ENCODE measurements at places on chromosomes 12 and 14.

GRCh38 chr14:92389598-92390158 is 66.7 kb downstream of the SLC24A4 start:
- DNase-seq = no peak

- DNase-seq = no peak
These were observed 41.5 kb downstream of the IFT81 start for GRCh38 chr12:110165540-110166159.

- DNase-seq = no peak
These were observed 1552.1 kb downstream of the AACS start for GRCh38 chr12:126617312-126617711.

DNA sequence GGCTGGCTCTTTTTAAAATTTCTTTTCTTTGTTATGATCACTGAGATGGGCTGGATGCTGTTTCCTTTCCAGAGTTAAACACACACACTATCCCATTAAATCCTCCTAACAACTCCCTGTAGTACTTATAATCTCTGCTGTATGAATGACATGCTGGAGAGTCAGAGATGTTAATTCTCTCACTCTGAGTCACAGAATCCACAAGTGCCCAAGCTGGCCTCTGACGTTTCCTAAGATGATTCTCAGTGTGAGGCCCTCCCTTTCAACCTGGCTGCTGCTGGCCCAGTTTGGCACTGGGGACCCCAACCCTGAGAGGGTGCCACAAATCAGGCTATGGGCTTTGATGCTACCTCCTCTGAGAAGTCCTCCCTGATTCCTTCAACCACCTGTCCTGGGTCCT is 5.4 kb downstream of the NOS1 start:
- DNase-seq = no peak

- DNase-seq = no peak
These were observed 85.7 kb downstream of the NOC4L start for GRCh38 chr12:132229926-132230325.

DNA sequence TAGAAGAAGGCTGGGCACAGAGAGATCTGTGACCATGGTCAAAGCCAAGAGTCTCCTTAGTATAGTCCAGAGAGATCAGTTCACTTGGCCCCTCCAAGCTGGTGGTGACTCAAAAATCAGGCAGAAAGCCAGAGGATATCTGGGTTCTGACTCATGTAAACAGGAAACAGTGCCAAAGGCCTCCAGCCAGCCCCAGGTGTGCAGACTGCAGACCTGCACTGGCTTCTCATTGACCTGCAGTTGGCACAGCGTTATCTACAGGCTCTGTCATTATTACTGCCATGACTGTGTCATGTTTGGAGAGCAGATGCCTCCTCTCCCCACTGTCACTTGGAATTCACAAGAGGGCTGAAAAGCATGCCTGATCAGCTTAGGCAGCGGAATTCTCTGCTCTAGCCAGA is 295.7 kb upstream of the PRKD1 start:
- DNase-seq = peak; percentile 14

All from NCI-H2107 (cell line).